ENCODE measurements at places on chromosomes 4 and X.

- no peak for DNase-seq
Observed at GRCh38 chr4:113256946-113257345, 207.5 kb downstream of the ANK2 start.

DNA sequence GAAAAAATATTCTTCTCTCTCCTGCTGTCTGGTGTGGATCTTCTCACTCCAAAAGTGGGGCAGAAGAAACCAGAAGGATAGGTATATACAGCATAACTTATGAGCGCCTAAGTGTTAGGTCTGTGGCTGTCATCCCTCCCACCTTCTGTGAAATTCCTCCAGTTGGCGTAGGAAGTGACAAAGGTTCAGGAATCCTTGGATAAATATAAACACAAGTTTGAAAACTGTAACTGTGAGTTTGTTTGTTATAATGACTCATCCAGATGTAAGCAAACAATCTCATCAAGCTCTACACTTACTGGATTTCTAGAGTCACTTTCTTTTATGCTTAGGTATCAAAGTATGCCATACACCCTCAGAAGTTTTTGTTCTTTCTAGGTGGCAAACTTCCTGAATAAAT, 405.2 kb downstream of the FAT4 start:
- no peak for DNase-seq

GRCh38 chr4:145719752-145720624, 40.0 kb downstream of the C4orf51 start:
- no peak for DNase-seq

GRCh38 chr4:173763389-173763788, 233.4 kb upstream of the HAND2 start:
- DNase-seq, result no peak

DNA sequence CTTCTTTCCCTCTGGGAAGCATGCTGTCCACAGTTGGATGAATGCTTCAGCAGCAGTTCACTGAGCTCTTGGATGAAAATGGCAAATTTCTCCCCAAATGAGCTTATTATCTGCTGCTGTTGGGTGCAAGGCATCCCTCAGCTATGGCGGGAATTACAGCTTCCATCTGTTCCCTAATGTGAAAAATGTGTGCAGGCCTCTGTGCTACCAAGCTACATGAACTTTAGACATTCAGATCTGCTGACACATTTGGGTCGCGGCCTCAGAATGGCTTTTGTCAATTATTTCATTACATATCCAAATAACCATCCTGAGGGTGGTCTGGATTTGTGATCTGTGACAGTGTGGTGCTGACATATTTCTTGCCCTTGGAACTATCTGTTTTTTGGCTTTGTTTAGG, 119.5 kb upstream of the SCML1 start:
- DNase-seq, result no peak

DNA sequence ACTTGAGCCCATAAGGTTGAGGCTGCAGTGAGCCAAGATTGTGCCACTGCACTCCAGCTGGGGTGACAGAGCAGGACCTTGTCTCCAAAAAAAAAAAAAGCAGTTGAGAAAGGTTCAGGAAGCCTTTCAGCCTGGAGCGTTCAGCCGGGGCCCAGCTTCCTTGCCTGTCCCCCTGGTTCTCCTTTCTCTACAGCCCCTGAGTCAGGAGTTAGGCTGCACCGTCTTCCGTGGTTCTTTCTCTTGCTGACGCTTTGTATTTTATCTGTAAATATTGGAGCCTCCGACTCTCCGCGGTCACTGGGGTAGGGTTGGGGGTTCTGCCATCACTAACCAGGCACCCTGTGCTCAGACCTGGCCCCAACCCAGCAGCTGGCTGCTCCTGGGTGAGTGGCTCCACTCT, 13.8 kb upstream of the UVSSA start:
- no peak for DNase-seq

DNA sequence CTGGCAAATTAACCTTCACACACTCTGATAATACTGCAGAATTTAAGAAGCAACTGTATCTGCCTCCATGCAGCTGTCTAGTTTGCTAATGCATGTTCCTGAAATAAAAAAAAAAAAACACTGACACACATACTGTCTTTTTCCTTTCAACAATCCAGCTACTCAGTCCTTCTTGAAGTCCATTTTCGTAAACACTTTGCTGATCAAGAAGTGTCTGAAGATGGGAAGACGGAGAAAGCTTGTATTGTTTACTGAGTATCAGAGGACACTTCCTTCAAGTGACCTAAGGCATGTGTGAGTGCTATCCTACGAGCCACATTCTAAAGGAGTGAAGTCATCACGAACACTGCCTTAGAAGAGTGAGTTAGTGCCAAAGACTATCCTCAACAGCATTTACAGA, 82.6 kb downstream of the LUZP4 start:
- DNase-seq, result no peak

DNA sequence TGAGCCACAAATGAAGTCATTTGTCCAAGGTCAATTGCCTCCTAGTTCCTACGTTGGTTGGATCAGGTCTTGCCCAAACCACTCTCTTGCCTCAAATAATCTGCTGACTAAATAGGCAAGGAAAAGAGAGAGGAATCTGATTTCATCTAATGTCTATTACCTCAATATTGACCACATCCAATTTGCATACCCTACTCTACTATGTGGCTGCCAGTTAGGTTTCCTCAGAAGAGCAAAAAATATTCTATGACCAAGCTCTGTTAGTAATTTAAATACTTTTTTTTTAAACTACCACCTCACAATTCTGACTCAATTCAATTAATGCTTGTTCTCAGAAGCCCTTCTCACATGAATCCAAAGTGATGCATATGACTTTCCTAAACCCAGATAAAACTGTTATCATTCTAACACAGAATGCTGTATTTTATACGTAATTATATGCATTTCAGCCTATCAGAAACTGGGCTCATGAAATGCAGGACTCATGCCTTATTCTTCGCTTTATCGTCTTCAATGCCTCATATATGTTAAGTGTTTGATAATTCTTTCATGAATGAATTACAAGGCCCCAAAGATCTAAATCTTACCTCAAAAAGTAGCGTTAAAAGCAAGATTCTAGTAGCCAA, 98.6 kb downstream of the HUWE1 start:
- no peak for DNase-seq

DNA sequence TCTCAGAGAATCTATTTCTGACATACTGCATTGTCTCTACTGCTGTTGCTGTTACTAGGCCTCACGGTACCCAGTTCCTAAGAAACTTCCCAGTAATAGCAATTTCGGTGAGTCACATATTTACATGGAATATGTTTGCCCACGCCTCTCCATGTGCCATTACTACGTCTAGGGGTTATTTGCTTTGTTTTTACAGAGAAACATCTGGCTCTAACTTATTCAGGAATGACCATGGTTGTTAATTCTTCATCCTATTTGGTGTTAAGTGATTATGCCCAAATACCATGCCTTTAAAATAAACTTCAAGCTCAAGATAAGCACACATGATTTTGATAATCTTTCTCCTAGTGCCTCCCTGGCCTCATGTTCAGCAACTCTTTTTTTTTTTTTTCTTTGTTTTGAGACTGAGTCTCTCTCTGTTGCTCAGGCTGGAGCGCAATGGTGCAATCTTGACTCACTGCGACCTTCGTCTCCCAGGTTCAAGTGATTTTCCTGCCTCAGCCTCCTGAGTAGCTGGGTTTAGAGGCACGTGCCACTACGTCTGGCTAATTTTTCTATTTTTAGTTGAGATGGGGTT, 101.0 kb upstream of the HS3ST1 start:
- no peak for DNase-seq

GRCh38 chrX:2689773-2690666, 1.1 kb upstream of the CD99 start:
- DNase-seq, result no peak

- no peak for DNase-seq
Observed at GRCh38 chrX:642436-643240, 12.0 kb downstream of the SHOX start.

DNA sequence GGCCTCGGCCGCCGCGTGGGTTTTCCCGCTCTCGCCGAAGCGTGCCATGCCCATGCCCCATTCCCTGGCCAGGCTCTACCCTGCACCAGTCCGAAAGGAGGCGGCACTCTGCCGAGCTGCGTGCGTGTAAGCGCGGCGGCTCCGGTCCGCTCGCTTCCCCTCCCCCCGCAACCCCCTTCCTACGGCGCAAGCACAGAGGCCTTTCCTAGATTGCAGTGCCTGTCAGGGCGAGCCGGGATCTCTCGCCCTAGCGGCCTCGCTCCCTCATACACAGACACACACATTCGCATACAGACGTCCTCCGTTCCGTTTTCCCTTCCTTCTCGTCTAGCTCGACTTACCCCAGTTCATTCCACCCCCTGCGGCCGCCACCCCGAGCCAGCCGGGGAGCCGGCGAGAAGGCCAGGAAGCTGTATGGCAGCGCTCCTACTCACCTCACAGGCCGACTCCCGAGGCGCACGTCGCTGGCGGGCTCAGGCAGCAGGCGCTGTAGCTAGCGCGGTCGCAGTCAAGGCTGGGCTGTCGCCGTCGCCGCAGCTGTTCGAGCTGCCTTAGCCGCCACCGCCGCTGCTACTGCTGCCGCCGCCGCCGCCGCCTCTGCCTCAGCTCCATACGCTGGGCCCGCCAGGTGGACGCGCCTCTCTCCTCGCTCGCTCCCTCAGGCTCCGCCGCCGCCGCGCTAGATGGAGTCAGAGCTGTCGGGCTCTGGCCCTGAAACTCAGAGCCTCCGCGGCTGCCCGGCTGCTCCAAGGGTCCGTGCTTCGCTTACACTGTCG, 615 bp downstream of the NEXMIF start:
- DNase-seq, result peak; percentile 1

GRCh38 chr4:97841512-97841911, 301.8 kb downstream of the STPG2 start:
- no peak for DNase-seq

GRCh38 chr4:140213116-140213515, 59.1 kb upstream of the MAML3 start:
- no peak for DNase-seq

- DNase-seq, result no peak
Observed at GRCh38 chrX:44876086-44876485, 3.1 kb downstream of the KDM6A start.

- no peak for DNase-seq
Observed at GRCh38 chr4:143771269-143771668, 70.8 kb upstream of the FREM3 start.

GRCh38 chr4:120919358-120919757, 3.2 kb downstream of the PRDM5 start:
- no peak for DNase-seq

DNA sequence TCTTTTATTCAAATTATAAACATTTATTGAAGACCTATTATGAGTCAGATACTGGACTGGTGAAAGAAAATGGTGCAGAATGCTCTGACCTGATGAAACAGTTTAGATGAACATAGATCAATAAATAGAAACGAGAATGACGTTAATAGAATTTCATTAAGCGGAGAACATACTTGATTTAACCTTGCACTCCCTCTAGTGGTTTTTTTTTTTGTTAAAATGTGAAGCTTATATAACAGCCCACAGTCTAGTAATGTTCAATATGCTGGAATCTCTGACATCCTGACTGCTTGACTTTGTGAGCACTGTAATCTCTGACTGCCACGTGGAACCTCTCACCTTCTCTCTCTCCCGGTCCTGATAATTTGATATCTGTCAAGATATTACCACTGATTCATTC, 32.3 kb downstream of the HDAC8 start:
- no peak for DNase-seq

DNA sequence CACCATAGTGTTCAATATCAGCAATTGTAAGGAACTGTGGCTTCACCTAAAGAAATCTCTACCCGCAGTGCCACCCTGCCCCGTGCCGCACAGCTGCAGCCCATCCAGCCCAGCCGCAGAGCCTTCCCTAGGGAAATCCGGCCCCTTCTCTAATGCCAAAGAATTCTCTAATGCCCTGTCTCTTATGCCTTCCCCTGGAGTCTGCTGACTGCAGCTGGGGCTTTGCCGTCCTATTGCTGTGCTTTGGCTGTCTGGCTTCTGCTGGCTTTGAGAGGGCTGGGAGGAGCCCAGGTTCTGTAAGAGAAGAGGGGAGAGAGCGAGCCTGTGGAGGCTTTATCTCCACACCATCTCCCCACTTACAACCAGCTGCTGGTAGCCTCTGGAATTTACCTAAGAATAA, 85.9 kb upstream of the HELT start:
- no peak for DNase-seq

- DNase-seq, result peak; percentile 17
Observed at GRCh38 chrX:15242899-15243555, 26.9 kb downstream of the ASB9 start.

DNA sequence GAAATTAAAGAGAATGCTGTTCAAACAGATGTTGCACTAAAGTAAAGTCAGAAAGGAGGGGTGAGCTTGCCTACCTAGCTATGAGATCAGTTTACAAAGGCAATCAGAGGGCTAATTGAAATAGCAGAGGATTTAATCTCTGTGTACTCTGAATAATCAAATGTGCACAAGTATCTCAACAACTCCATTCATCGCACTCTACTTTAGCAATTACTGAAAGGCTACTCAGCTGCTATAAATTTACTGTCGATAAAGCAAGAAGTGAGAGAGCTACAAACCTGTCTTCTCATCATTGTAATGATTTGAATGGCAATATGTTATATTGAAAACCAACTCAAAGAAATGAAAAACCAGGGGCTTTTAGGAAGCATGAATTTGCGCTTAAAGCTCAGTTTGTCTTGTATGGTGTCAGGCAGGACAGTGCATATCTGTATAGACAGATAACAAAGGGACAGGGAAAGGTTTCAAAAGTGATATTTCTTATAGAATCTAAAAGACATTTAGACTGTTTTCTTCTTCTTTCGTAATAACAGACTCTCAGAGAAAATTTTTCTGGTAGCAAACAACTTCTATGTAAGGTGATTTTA, 34.8 kb downstream of the GC start:
- no peak for DNase-seq
